NCI-H1930 (cell line): ENCODE measurements at places on chromosomes 4 and X.

GRCh38 chr4:20544645-20545044 is 155.6 kb upstream of the PACRGL start:
- DNase-seq, result no peak

GRCh38 chr4:140930557-140930956 is 174.4 kb upstream of the TBC1D9 start:
- no peak for DNase-seq

- DNase-seq, result no peak
Measured at GRCh38 chr4:24262084-24262483, 322.3 kb downstream of the DHX15 start.

GRCh38 chr4:78370631-78371372 is 180.8 kb upstream of the ANXA3 start:
- no peak for DNase-seq

- no peak for DNase-seq
Measured at GRCh38 chr4:82630079-82630478, 68.3 kb upstream of the TMEM150C start.

DNA sequence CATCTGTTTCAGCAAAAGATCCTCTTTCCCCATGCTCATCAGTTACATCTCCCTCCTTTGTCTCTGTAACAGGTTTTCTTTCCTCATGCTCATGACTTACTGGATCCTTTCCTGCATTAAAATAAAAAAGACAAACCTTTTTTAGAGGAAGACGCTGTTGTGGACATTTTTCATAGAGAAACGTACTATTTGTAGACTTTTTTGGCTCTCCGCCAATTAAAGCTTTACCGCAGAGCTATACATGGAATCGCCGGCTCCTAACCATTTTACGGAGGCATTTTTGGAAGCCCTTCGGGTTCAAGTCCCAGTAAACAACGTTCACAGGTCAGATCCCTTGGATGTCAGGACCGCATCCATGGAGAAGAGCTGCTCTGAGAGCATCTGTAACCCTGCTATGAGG is 1.3 kb downstream of the FAM9C start:
- no peak for DNase-seq

DNA sequence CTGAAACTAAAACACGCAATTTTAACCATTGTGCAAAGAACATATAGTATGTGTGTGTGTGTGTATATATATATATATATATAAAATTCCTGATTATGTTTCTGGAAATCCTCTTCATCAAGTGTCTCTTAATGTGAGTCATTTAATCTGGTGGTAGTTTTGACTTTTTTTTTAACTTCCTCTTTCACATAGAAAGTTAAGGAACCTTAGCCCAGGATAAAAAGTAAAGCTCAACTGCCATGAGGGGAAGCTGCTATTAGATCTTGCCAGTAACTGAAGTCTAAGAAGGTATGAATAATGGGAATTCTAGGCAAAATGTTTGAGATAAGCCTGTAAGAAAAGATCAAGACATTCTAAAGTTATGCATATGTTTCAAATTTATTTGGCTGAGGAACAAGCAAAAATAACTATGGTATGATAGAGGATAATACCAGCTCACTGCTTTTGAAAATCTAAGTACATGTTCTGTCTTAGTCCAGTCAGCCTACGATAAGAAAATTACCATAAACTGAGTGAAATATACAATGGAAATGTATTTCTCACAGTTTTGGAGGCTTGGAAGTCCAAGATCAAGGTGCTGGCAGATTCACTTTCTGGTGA is 757.0 kb downstream of the TRAM1L1 start:
- DNase-seq, result no peak

DNA sequence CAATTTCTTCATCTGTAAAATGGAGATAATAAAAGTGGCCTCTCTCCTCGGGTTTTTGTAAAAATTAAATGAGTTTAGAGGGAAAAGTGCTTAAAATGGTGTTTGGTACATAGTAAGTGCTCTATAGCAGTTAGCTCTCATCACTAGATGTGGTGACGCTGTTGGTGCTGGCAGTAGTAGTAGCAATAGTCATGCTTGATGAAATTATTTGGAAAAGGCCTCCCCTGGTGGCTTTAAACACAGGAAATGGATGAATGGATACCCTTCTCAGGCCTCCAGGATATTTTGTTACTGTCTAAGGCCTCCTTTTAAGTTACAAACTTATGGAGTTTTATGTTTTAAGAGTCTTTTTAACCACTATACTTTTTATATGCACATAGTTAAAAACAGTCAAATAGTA is 142.9 kb downstream of the CBR4 start:
- no peak for DNase-seq

DNA sequence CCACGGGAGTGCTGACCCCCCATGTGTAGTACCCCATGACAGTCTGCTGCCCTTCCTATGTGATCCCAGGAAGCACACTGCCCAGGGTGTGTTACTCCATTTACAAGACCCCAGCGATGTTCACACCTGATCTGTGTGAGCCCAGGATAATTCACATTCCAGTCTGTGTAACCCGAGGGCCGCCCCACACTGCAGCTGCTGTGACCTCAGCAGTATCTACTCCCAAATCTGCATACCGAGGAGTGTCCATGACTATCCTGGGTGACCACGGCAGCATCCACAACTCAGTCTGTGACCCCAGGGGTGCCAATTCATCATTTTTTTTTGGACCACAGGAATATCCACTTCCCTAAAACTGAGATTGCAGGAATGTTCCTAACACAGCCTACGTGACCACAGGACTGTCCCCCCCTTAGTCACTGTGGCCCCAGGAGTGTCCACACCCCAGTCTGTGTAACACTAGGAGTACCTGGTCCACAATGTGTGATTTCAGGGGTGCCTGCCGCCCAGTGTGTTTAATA is 7.8 kb upstream of the GLOD5 start:
- DNase-seq, result no peak

DNA sequence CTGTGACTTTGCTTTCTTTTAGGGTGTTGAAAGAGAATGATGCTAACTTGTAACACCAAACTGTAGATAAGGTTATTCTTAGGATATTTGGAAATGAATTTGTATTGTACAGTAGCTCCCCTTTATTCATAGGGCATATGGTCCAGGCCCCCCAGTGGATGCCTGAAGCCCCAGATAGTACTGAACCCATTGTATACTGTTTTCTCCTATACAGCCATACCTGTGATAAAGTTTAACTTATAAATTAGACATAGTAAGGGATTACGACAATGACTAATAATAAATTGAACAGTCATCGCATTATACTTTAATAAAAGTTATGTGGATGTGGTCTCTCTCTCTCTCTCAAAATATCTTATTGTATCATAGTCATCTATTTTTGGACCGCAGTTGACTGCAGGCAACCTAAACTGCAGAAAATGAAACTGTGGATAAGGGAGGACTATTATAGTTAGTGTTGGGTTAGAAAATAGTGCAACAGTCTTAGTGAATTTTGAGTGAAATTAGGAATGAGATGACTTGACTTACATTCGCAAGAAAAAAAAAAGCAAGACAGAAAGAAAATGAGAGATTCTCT is 105.1 kb downstream of the CLDN22 start:
- DNase-seq, result no peak

- no peak for DNase-seq
Measured at GRCh38 chr4:38101563-38101962, 141.4 kb downstream of the PTTG2 start.

- no peak for DNase-seq
Measured at GRCh38 chrX:145178268-145178667, 69.0 kb upstream of the SPANXN1 start.

- DNase-seq, result no peak
Measured at GRCh38 chr4:89344571-89344970, 37.0 kb upstream of the GPRIN3 start.

DNA sequence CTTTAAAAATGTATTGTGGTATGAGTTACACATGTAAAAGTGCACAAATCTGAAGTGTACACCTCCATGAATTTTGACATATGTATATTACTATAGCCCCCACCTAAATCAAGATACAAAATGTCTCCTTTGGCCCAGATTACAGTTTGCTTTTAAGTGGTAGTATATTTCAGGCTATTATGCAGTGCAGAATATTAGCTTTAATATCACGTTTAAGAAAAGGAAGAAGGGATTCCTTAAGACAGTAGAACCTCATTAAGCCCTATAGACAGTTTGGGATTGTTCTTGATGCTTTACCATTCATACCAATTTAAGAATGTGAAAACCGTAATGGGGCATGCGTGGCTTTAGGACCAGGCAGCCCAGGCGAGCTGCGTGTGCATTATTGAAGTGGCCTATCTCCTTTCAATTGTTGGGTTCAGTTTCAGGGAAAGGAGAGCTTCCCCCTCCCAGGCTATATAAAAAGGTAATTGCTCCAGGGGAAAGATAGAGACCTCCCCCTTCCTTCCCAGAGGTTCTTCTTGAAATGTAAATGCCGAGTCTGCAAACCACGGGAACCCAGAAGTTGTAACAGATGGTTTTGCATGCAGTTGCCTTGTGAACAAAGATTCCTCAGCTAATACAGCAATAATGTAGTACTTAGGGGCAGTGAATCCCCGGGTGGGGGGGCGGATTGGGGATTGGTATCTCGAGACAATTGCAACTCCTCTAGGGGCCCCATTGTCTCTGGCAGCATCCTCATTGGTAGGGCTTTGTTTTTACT is 106.1 kb downstream of the UCHL1 start:
- DNase-seq, result no peak

DNA sequence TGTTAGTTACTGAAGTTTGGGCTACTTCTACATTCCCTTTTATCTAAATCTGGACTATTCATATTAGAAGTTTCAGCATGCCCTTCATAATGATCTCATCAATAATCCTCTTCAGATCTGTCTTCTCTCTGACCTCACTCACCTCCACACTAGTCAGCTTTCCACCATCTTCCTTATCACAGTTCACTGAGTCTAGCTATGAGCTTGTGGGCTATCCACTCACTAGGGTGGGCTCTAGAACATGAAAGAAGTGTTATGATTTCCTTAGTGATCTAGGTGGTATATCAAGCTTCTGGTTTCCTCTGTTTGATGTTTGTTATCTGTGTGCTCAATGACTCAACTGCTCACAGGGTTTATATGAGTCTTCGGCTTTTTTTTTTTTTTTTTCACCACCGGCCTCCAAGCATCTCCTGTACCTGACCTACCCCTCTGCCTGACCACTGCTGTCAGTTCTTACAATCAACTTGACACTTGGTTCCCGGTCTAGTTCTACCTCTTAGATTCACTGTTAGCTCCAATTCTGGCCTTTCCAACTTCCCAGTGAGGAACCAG is 103.1 kb downstream of the PAPSS1 start:
- DNase-seq, result no peak

- DNase-seq, result no peak
Measured at GRCh38 chrX:65696613-65697012, 29.2 kb downstream of the MSN start.

- no peak for DNase-seq
Measured at GRCh38 chrX:19683817-19684216, 168.5 kb upstream of the MAP3K15 start.

- no peak for DNase-seq
Measured at GRCh38 chr4:171561419-171561818, 251.8 kb upstream of the GALNTL6 start.

DNA sequence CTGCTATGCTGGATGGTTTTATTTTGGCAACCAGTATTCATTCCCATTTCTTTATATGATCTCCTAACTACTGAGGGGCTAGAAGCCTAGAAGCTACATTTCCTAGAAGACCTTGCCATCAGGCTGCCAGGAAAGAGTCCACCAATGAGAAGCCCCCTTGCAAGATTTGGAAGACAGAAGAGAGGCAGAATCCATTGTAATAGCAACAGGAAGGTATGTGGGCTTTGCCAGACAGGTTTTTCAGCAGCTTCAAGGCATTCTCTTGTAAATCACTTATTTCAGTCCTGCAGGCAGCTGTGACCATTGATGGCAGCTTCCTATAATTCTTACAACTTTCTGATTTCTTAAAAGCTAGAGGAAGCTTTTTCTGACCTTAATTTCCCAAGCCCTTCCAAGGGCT is 148.3 kb upstream of the NHS start:
- no peak for DNase-seq

- no peak for DNase-seq
Measured at GRCh38 chrX:140762061-140762460, 52.5 kb downstream of the LINC00632 start.

DNA sequence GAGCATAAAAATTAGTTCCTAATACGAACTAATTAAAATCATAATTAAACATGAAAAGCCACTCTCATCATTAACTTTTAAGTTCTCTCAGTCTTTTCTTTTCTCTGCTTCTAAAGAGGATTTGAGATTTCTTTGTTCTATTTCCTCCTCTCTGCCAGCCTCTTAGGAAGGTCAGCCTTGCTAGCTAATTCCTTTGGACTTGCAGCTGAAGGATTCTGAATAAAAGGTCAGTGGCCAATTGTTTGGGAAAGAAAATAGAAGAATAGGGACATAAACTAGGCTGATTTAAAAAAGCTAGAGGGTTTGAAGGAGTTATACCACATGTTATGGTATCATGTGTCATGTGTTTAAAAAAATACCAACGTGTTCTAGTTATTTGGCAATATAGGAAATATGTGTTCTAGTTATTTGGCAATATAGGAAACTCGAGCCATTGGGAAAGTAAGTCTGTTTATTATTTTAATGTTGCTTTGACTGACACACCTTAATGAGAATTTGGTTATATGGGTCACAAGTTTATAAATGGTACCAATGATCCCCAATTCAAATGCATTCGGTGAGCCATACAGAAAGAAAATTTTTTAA is 1668.7 kb upstream of the PCDH7 start:
- DNase-seq, result no peak

- DNase-seq, result no peak
Measured at GRCh38 chr4:1449475-1449832, 43.2 kb upstream of the NKX1-1 start.

DNA sequence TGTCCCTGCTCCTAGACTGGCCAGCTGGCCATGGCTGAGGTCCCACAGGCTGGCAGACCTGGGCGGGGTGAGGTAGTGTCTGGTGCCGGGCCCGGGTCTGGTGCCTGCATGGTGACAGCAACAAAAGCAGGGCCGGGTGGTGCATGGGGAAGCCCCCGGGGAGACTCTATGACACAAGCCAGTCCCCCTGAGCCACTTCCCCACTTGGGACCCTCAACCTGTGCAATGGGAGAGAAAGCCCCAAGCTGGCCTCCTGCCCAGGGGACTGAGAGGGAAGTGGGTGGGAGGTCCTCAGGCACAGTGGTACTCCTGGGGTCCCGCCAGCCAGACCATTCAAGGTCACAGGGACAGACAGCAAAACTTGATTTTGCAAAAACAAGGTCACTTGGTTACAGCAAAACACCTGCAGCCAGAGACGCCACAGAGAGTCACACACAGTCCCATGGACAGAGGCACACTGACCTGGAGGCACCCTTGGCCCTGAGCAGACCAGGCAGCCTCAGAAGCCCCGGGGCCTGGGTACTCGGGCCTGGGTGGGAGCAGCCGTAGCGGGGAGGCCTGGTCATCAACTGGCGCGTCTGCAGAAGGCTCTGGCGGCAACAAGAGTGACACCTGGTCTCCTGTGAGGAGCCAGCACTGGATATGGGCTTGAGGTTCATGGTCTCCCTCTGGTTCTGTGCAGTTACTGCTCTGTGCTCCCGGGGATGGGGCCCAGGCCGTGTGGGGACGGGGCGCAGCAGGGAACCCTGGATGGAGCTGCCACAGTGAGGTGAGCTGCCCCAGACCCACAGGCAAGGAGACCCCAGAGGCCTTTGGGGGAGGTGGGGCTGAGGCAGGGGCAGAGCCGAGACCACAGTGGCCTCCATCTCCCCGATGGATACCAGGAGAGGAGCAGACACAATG is 60.6 kb downstream of the HTRA3 start:
- DNase-seq, result no peak

GRCh38 chr4:7959078-7959477 is 19.4 kb upstream of the AFAP1 start:
- no peak for DNase-seq

GRCh38 chr4:186630128-186630527 is 74.8 kb upstream of the MTNR1A start:
- no peak for DNase-seq

GRCh38 chr4:183355405-183355804 is 33.2 kb upstream of the CLDN24 start:
- DNase-seq, result no peak
